ENCODE measurements at places on chromosomes 5 and 9. TPM values are rescaled to one million over a fixed set of nuclear protein-coding genes. Genes with fewer than 3 reads are reported as not detected.

TRAF1 gene
- total RNA-seq, result 0.45 TPM

SPATA31E1 gene
- not detected for total RNA-seq

BNC2 gene
- total RNA-seq, result 19.1 TPM

CER1 gene
- total RNA-seq, result not detected

PCDHAC1 gene
- not detected for total RNA-seq

DNA sequence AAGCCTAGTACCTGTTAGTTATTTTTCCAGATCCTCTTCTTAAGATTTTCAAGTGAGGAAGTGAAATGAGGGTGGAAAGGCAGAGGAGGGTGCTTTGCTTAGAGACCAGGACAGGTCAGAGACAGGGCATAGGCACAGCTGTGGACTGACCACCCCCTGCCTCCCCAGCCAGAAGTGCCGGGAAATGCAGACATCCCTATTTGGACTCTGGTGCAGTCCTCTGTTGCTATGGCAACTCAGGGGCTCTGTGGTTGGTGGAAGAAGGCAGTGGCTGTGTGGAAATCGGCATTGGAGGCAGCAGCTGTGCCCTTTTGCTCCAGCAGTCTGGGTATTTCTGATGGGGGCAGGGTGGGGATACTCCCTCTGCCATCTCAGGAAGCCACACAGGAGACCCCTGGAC is 43.3 kb upstream of the NDFIP1 start:
- peak; percentile 18 for DNase-seq

- no peak for DNase-seq
These were observed 55.3 kb upstream of the MTAP start for GRCh38 chr9:21747175-21747574.

DNA sequence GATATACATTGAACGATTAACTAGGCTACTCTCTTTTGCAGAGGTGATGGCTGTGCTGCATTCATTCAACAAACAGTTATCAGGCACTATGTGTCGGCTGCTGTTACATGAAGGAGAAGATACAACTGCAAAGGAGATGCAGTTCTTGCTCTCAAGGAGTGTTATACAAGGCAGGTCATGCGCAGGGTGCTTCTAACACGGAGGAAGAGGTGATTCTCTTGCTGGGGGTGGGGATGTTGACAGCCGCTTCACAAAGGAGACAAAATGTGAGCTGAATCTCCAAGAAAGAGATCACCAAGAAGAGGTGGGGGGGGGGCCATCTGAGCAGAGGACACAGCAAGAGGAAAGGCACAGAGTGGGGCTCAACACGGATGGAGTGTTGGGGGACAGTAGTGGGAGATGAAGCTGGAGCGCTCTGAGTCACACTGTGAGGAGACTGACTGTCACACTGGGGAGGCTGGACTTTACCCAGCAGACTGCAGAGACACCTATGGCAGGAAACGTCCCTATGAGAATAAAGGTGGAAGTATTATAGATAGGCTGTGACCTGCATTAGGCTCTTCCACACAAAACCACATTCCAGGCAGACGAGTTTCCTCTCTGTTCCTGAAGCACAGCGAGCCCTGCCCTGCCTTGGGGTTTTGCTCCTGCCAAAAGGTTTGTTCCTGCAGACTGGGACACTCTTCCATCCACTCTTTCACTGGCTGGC is 20.9 kb downstream of the NDUFA8 start:
- peak; percentile 15 for DNase-seq

DNA sequence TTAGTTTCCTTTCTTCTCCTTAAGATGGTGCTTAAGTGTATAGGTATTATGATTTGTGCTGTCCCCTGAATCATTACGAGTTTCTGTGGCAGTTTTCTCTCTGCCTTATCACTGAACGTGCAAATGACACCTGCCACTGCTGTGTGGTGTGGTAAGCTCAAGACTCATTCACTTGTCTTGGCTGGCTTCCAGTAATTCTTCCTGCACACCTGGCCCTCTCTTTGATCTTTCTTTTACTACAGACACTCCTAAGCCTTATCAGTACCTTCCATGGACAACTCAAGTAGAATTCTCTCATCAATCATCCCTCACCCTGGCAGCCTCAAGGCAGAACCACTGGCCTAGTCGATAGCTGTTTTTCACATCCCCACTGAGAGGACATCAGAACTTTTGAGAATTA is 82.6 kb upstream of the ADAMTS19 start:
- no peak for DNase-seq

DNA sequence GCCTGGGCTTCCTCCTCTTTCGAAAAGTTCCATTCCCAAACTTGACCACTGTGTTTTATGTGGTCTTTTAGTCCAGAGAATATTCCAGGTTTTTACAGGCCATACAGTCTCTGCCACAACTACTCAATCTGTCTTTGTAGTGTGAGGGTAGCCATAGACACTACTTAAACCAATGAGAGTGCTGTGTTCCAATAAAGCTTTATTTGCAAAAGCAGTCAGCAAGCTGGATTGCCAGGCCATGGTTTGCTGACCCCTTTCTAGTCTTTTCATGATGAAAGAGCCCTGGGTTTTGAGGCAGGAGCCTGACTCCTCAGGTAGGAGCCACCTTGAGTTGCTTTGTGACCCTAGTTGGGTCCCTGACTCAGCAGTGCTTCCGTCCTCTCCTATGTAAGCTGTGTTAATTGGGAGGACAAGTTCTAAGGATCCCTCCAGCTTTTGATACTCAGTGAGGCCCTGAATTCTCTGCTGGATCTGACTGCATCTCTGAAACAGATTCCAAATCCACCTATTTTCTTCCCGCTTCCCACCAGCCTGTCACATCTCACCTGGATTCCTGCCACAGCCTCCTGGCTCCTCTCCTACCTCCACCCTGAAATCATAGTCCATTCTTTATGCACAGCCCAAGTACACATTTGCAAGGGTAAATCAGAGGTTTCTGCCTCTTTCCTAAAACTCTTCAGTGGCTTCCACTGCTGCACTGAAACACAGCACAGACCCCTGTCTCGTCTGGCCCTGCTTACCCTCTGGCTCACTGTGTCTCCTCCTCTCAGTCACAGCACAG is 13.5 kb downstream of the GALNT10 start:
- DNase-seq, result no peak

- no peak for DNase-seq
These were observed 204.9 kb upstream of the TARS1 start for GRCh38 chr5:33235824-33236223.

DNA sequence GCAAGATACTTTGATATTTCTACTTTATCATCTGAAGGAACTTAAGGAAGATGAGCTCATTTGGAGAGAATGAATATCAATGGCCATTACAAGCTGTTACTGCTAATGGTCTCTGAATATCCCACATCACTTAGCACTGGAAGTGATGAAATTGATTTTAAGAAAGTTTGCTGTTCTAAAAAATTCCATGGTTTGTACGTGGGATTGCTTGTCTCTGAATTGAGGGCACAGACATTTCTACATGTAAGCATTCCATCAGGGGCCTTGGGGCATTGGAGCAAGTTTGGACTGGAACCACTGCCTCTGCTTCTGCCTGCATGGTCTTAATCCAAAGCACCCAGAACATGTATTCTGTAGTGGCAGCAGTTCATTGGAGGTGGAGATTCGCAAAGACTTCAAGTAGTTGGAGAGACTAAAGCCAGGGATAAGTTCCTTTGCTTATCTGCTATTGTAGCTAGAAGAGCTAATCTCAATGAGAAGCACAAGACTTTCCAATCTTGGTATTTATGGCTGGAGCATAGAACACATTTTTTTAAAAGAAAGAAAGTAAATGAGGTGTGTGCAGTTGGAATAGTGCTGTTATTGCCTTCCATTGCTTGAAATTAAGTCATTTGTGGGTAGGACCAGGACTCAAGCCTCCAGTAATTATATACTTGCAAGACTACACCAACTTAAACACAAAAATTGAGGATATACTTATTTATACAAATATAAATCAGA is 424.2 kb downstream of the SPATA31D1 start:
- DNase-seq, result no peak
